ENCODE measurements at places on chromosomes 7 and 10.

DNA sequence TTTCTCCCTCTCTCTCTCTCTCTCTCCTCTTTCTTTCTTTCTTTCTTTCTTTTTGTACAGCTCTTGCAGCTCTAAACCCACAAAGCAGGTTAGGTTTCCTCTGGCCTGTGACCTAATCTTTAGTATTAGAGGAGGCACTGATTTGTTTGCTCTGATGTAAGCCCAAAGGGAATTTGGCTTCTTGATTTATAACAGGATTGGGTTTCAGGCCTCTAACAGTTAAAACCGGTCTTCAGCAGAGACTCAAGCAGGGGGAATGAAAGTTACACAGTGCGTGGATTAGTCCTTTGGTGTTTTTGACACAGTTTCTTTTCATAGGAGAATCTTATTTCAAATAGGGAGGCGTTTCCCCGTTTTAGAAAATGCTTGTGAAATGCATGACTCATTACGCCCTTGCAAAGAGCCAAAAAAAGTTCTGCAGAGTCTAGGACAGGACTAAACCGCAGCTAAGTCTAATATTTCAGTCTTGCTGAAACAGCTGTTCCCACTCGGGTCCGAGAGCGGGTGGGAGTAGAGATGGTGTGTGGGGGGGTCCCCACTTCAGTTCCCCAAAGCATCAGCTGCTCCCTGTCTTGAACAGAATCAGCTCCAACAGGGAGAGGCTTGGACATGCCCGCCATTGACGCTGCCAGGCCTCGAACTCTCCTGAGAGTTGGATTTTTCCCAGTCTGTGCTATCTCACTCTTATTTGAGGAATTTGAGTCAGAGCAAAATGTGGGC lies 296.5 kb upstream of the PITRM1 start:
- DNase-seq, result peak; percentile 69

GRCh38 chr10:72276013-72276387 lies 2.3 kb downstream of the DDIT4 start:
- DNase-seq, result no peak

DNA sequence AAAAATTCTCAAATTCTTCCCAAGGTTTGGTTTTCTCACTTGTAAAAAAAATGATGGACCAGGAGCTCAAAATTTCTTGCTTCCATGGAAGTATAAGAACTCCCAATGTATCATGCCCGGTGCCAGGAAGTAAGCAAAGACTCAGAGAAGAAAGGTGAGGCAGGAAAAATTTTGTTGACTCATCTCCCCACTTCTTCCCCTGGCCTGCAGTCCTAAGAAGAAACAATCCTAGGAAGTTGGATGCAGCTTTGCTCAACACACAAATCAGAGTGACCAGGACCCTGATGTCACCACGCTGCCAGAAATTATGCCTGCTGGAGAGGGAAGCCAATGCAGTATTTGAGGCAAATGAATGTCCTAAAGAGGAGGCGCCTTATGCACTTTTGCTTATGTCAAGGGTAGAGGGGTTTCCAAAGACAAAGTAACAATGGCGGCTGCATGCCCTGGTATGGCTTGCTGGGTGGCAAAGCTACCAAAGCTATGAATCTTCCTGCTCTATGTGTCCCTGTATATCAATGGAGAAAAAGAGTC lies 163.6 kb downstream of the NEURL1 start:
- no peak for DNase-seq

DNA sequence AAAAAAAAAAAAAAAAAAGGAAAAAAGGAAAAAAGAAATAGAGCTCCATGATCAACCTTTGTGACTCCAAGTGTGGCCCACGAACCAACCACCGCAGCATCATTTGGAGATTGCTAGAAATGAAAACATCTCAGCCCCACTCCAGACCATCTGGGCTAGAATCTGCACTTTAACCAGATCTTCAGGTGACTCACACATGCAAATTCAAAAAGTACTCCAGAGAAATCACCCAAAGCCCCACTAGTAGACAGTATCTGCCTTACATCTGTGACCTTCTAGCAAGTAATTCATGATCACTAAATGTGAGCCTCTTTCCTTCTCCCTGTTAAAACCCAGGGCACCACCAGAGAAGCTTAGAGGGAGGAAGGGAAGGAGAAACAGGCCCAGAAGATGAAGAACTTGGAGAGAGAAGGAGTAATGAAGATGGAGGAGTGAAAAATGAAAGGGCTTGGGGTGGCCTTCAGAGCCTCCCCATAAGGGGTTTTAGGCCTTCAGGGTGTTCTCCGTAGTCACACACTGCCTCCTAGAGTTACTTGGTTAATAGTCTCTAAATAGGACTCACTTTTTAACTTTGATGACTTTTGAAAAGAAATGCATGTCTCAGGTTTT lies 94.0 kb downstream of the SLC37A3 start:
- DNase-seq, result no peak

GRCh38 chr7:149620961-149621360 lies 123.4 kb upstream of the ZNF746 start:
- no peak for DNase-seq

DNA sequence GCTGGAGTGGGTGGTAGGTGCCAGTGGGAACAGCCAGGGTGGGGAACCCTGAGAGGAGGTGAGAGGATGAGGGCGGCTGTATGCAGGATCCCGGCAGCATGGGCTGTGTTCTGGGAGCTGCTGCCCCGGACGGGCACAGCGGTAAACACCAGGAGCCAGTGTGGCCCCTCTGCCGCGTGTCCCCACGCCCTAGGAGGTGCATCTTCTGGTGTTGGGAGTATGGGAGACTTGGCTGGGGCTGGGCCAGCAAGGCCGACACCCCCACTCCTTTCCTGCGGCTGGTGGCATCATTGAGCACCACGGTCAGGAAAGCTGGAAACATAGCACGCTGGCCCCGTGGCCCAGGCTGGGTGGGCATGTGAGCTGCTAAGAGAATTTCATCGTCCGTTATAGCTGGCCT lies 24.4 kb upstream of the JAKMIP3 start:
- DNase-seq, result no peak

DNA sequence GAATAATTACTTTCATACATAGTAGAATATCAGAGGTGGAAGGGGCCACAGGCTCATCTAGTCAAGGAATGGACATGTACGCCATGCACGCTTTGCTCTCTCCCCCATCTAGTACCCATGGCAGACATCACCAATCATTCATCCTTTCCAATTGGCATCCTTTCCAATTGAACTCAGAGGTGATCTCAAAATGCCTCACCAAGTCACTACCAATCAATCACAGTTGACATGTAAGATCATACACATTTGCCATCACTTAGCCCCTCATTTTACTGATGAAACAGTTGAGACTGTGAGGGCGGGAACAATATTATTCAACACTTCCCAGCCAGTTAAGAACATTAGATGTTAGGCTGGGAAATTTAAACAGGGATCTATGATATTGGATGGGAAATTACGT lies 308.4 kb downstream of the FGFR2 start:
- DNase-seq, result no peak

DNA sequence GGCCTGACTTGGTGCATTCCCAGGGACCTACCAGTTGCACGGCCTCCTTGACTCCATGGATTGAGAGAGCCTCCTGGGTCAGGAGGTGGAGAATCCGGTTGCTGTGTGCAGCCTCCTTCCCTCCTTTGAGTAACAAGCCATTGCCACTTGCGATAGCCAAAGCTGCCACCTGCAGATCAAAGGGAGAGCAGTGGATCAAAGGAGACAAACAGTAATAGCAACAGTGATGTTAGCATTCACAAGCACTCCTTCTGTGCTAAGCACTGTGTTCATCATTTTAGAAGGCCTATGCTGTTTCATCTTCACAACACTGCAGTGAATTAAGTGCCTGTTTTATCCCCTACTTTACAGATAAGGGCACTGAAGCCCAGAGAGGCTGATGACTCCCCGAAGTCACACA lies 40.1 kb downstream of the ALDH18A1 start:
- DNase-seq, result no peak

GRCh38 chr10:35821339-35821911 lies 179.3 kb upstream of the FZD8 start:
- DNase-seq, result peak; percentile 64

GRCh38 chr10:75239096-75239790 lies 3.5 kb upstream of the COMTD1 start:
- DNase-seq, result no peak

DNA sequence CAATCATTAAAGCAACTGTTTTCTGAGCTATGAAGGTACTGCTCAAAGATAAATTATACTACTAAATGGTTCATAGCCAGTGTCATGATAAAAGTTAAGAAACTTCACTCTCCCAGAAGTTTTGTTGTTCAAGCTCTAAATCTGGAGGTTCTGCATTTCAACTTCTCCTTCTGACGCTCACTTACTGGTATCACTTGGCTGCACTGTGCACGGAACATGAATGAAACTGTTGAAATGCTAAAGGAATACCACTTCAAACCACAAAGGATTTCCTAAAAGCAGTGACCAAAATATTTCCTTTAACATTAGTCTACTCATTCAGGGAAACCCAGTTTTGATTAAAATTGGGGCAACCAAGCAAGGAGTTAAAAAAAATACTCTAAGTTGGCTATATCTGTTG lies 93.6 kb downstream of the UBE2H start:
- no peak for DNase-seq

- DNase-seq, result no peak
These were observed 57.3 kb downstream of the CSGALNACT2 start for GRCh38 chr10:43195557-43195956.

DNA sequence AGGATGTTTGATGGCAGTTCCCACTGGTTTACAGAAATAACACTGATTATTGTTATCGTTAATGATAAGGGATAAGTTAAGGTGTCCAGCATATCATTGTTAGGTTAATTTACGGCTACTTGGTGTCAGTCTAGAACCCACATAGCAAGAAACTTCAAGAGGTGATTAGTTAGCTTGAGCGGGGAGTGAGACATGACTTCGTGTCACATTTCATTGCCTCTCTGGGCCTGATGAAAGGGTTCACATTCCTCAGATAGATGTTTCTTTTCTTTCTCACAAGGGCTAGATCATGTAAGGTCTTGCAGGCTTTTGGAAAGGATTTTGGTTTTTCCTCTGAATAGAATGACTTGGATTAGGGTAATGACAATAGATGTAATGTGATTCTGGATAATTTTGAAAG lies 26.7 kb downstream of the WAC start:
- peak; percentile 33 for DNase-seq

DNA sequence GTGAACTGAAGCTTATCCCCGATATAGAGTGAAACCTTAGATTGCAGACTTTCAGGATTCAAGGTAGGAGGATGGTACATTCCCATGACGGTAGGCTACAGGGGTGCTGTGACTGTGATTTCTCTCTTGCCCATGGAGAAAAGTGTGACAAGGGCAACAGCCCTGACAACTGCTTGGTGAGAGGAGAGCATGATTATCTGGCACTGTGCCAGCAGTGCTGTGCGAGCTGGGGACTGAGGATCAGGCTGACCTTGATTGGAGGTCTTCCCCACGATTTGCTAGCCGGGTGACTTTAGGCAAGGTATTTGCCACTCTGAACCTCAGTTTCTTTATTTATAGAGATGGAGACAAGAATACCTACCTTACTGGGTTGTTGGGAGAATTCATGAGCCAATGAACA lies 229.5 kb downstream of the PTEN start:
- DNase-seq, result peak; percentile 19

DNA sequence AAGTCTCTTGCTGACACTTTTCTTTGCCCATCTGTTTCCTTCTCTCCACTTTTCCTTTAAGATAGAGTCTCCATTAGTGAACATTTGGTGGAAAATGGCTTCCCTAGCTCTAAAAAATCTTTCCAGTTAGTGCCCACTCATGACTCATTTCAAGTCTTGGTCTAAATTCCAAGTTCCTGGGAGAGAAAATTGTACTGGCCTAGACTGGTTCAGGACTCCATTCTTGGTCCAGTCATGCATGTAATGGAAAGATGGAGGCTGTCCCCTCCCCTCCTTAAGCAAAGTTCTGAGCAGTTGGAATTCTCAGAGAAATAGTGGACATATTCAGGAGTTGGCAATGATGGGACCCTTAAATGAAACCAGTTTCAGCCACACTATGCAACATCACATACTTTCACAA lies 3.8 kb upstream of the ALDH18A1 start:
- peak; percentile 48 for DNase-seq

DNA sequence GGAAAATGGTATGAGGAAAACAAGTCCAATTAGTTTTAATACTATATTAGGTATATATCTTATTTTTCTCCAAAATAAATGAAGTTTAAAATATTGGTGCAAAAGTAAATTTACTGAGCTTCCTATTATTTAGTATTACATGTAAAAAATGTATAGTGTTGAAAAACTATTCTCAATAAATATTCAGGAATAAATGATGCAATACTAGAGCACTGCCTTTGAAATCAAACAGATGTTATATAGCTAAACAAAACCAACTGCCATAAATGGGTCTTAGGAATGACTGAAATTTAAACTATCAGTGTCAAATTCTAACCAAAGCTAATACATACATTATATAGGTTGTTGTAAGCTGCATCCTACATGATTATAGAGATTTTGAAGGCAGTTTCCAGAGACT lies 1434.0 kb upstream of the LRRTM3 start:
- no peak for DNase-seq

- no peak for DNase-seq
These were observed 308.0 kb downstream of the EXOC4 start for GRCh38 chr7:133560900-133561299.

- DNase-seq, result peak; percentile 76
These were observed 574 bp downstream of the UTF1 start for GRCh38 chr10:133230387-133231195.

GRCh38 chr7:33262476-33262875 lies 133.1 kb downstream of the BBS9 start:
- DNase-seq, result no peak

DNA sequence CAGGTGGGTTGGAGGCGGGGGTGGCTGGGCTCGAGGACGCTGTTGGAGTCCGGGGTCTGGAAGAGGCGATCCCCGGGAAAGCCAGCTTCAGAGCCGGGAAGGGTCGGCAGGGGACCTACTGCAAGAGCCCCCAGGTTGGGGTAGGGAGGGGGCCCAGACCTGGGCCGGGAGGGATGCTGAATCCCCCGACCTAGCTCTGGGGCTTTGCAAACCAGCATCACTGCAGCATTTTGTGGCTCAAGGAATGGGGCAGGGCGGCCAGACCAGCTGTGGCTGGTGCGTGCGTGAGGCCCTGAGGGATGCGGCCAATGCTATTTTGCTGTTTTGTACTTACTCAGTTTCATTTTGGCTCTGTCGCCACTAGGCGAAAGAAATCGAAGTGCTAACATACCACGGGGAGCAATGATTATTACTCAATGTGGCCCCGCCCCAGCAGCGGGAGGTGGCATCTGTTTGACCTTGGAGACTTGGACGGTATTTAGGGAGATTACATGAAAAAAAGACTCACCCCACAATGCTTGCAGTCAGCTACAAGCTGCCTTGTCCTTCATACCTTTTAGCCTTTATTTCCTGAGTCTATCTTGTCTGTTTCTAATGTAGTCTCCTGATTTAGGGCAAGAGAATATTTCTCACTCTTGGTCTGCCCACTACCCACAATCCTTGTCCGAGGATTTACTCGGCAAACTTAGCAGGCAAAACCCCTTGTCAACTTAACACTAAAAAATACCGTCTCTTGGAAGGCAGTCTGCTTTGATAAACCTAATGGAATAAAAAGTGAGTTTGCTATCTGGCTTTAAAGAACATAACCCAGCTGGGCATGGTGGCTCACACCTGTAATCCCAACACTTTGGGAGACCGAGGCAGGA lies 16.2 kb downstream of the HSPB1 start:
- peak; percentile 87 for DNase-seq

Measured in kidney (tissue), 22 donors.